ENCODE measurements at places on chromosomes 5 and 9.

- no peak for DNase-seq
Observed at GRCh38 chr9:78821126-78821822, 524.3 kb downstream of the PSAT1 start.

DNA sequence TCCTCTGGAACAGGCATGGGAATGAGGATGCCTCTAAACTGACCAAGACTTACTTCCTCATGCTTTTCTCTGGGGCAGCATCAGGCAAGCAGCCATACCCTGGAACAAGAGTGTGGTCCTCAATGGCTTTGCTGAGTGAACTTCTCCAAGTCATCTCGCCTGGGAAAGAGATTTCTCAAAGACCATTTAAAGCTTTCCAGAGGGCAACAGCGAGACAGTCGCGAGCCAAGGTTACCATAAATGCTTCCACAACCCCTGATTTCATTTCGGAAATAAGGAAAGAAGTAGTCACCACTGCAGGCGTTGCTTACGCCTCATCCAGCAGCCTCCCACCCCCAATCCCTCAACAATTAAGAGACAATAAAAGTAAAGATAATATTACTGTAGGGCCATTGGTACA lies 1.1 kb upstream of the SNCAIP start:
- no peak for DNase-seq

GRCh38 chr9:93471124-93471523 lies 17.7 kb upstream of the FAM120AOS start:
- no peak for DNase-seq

GRCh38 chr9:120441426-120442307 lies 138.3 kb downstream of the CDK5RAP2 start:
- DNase-seq, result no peak

GRCh38 chr9:132541870-132542830 lies 40.3 kb upstream of the BARHL1 start:
- no peak for DNase-seq

Data from activated CD8-positive, alpha-beta memory T cell treated with anti-CD3 and anti-CD28 coated beads for 1 hour (primary cell).